CD4-positive, alpha-beta T cell treated with Interleukin-17A for 1 hour (primary cell): ENCODE measurements at places on chromosomes 5 and 9.

- DNase-seq, result no peak
Measured at GRCh38 chr9:13809401-13809800, 504.5 kb downstream of the NFIB start.

GRCh38 chr5:40395251-40395650 lies 284.5 kb upstream of the PTGER4 start:
- DNase-seq, result no peak

DNA sequence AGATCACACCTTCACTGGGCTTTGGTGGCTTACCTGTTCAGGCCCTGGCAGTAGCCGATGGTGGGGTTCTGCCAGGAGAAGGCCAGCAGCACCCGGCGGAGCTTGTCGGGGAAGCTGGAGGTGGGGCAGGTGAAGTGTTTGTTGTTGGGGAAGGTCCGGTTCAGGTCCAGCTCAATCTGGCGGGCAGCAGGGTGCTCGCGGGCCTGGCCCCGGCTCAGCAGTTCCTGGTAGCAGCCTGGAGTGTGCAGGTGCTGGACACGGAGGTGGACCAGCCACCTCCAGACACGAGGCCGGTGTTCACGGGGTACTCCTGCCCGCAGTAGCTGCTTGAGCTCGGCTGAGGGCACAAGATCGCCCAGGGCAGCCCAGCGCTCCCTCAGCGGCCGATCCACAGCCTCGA lies 16.2 kb upstream of the CORO2A start:
- no peak for DNase-seq

DNA sequence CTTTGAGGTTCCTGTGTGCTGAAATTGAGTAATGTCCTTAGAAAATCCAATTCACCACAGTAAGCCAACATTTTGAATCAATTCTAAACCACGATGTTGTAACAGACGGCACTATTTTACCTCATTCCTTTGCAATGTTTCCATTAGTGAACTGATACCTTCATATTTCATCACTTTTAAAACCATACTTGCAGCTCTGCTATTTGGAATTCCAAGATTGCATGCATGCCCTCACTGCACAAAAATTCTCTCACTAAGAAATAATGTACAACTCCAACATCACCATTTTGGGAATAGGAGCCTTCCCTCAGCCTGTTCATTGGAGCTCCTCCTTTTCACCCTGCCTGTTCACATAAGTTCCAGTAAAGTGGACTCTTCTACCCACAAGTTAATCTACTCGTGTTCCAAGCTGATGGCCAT lies 74.8 kb upstream of the TGFBR1 start:
- DNase-seq, result no peak

- DNase-seq, result no peak
Measured at GRCh38 chr9:28365020-28365640, 791.8 kb upstream of the C9orf72 start.

GRCh38 chr9:91751922-91752321 lies 198.1 kb downstream of the ROR2 start:
- DNase-seq, result no peak

DNA sequence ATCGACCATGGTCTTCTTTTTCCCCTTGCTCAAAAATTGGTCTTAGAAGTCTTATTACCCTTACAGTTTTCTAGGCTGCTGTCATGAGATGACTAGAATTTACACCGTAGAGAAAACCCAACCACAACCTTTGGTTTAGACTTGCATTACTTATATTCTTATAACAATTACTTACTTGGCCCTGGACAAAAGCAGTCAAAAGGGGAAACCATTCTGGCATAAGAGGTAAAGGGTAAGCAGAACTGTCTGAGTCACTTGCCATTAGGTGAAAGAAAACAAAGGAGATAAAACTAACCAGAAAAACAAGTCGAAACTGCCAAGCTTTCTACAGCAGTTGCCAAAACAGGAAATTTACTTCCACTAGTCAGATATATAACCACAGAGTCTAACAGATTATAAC lies 17.9 kb downstream of the TMEM245 start:
- DNase-seq, result peak; percentile 78

GRCh38 chr5:52077941-52078815 lies 694.9 kb downstream of the ISL1 start:
- no peak for DNase-seq

DNA sequence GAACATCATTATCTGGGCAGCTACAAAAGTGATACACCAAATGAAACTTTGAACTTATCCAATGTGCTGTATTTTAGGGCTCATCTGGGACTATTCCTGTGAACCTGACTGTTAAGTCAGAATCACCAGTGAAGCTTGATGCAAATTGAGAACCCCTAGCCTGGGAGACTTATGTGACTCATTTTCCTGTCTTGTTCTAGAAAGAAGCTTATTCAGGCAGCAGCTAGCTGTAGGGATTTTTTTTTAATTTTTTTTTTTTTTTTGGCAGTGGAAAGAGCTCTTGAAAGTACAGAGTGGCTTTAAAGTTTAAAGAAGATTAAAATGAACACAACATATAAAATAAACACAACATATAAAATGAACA lies 81.1 kb upstream of the TNFAIP8 start:
- DNase-seq, result peak; percentile 65

DNA sequence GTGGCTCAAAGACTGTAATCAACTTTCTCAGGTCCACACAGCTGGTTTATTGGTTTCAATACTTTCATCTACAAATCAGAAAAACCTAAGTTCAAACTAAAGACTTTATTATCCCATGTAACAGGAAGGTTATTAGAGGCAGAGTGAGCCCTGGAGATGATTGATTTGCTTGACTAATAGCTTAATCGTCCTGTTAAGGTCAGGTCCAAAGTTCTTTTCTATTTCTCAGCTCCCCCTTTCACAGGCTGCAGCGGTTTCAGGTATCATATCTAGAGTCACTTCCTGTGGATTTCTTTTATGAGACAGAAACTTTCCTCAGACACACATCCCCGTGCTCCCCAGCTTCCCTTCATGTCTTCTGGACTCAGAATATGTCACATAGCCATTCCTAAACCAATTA lies 166.4 kb downstream of the PRELID2 start:
- no peak for DNase-seq

DNA sequence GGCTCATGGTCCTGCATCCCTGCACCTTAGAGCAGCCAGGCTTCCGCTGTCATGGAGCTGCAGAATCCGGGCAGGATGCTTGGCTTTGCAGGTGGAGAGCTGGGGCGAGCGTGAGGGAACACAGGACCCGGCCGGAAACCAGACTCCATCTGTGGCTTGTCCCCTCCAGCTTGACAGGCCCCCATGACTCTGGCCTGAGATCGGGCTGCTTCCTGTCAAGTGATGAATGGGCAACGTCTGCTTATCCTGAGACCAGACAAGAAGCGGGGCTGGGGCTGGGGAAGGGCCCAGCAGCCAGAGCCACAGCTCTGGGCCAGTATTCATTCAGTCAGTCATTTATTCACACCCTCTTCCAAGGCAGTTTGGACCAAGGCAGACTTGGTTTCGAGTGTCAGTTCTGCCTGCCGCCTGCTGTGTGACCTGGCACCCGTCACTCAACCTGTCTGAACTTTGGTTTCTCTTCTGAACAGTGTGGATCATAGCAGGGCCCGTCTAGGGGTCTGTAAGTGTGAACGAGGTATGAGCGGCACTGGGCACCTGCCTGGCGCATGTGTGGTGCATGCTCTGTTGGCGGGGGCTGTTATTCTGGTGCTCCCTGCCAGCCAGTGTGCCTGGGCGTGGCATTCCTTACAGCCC lies 37.5 kb downstream of the NEK6 start:
- no peak for DNase-seq

GRCh38 chr5:137648361-137648760 lies 87.5 kb downstream of the KLHL3 start:
- DNase-seq, result no peak

GRCh38 chr9:114604989-114605388 lies 6.1 kb upstream of the TMEM268 start:
- DNase-seq, result no peak

DNA sequence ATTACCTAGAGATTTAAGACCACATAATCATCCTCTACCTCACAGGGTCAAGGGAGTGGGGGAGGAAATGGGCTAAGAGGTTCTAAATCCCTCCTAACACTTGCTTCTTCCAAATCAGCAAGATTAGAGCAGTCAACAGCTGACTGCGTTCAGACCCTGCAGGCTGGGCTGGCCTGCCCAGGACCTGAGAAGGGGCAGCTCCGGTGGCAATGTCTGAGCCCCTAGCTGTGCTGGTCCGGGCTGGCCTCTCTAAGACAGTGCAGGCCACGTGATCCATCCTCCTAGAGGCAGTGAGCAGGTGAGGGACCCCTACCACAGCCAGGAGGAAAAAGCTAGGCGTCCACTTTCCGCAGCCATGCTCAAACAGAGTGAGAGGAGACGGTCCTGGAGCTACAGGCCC lies at the start of gene KCNV2:
Gene KCNV2, plus strand, starts transcription at position 126 of the 400 bp plus-strand sequence. Its CDS starts 230 bp downstream, at position 356.
- no peak for DNase-seq

- DNase-seq, result no peak
Measured at GRCh38 chr9:83245979-83246659, 183.2 kb upstream of the RASEF start.

GRCh38 chr5:89417990-89418389 lies 535.0 kb upstream of the MEF2C start:
- DNase-seq, result no peak

DNA sequence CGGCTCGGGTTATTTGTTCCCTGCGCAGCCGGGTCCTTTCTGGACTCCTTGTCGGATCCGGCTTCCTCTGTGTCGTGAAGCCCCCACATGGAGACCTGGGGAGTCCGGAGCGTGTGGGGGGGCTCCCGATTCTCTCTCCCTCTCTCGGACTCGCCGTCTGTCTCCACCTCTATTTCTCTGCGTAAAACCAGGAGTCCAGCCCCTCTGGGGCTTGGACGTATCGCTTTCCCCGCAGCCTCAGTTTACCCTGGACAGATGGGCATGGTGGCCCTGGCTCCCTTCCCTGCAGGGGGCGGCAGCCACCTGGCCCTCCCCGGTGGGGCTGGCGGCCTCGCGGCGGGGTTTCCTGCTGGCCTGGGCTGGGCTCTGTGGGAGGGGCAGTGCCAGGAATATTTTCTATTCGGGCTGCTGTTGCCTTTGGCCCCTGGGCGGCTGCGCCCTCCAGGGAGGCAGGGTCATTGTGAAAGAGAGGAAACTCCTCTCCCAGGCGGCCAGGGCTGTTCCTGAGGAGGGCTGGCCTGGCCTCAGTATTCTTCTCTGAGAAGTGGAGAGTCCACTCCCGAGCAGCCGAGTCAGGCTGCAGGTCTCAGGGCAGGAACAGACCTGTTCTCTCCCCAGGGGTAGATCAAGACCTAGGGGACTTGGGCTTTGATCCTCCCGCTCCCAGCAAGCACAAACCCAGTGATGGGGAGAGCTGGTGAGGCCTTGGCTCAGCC lies 665 bp downstream of the ASS1 start:
- no peak for DNase-seq

DNA sequence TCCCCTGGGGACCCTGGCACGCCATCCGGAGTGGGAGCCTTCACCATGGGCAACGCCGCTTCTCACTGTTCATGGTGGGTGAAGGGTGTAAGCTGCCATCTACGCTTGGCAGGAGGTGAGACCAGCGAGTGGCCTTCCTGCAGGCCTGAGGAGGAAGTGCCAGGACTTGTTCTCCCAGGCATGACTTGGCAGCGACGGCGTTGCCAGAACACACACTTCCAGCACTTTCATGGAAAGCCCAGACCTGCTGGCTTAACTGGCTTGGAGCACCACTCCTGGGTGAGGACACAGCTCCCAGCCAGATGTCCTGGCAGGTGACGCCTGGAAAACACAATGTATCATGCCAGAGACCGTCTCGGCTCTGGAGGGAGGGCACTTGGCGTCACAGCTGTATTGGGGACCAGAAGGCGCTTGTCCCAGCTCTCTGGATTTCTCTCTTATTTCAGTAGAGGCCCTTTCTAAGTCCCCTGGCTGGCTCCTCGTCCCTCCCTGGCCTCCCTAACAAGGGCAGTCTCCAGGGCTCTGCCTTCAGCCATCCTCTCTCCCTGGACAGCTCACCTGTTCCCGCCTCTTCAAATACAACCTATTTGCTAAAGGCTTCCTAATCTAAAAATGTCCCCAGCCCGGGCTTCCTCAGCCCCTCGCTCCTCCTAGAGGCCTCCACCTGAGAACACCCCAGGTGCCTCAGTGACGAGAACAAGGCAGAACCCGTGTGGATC lies 188.3 kb downstream of the OLFM1 start:
- DNase-seq, result no peak

DNA sequence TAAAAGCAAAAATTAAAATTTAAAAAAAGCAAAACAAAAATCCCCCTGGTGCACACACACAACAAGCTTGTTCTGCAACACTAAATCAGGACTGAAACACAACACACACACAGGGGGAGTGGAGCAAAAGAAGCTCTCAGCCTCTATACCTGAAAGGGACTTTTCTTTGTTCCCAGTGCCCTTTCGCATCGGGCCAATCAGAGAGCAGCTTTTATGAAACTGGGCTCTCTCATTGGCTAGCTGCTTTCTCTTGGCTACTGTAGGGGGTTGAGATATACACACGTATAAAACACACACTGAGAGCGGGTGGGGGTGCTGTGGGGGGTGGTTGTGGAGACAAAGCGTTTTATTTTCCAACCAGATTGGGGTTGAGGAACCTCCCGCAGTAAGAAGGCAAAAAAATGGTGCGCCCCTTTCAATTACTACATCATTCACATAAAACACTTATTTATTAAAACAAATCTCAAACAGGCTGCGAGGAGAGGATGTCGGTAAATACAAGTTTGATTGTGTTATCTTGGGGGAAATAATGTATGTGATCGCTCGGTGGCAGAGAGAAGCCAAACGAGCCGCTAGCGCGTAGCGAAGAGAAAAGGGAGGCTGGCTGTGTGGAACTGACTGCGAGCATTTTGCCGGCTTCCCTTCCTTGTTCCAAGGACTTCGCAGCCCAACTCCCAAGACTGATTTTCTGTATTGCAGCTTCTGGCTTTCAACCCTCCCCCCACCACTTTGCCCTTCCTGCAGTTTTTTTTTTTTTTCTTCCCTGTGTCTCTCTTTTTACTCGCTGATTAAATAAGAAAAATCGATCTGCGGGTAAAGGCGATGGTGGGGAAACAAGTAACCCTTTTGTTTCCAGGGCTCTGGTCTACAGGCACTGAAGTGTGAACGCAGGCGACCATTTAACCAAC lies 2.5 kb upstream of the ZNF608 start:
- peak; percentile 25 for DNase-seq

DNA sequence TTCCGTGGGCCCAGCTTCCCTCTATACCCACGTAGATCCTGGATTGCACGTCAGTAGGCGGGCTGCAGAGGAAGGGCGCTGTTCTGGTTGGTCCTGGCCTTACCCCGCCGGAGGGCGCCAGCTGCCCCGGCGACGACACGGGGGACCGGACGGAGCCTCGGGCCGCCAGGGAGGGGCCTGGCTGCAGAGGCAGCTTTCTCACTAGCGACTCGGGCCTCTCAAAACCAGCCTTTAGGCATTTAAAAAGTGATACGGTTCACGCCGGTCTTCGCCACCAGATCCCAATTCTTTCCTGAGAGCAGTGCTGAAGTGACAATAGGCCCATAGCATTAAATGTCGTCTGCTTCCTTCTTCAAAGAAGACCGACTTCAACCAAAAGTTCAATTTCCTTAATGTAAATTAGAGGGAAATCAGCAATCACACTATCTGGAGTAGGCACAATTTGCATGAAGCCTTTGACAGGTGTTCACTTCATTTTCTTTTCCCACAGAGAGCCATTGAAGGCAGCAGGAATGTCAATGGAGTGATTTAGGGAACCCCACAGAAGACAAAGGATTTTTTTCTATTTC lies 17.6 kb upstream of the UBE2D2 start:
- peak; percentile 55 for DNase-seq
